AG09309 (cell line): ENCODE measurements at places on chromosomes 12 and 14.
A peak's percentile ranks its signal among the peaks of the same experiment; 100 is the strongest.

- no peak for DNase-seq
Observed at GRCh38 chr12:107564946-107565345, 120.7 kb upstream of the PWP1 start.

GRCh38 chr12:14185427-14186192 lies 179.9 kb upstream of the ATF7IP start:
- peak; percentile 11 for DNase-seq

GRCh38 chr12:25107920-25108319 lies 87.0 kb downstream of the DNAI7 start:
- DNase-seq: no peak

DNA sequence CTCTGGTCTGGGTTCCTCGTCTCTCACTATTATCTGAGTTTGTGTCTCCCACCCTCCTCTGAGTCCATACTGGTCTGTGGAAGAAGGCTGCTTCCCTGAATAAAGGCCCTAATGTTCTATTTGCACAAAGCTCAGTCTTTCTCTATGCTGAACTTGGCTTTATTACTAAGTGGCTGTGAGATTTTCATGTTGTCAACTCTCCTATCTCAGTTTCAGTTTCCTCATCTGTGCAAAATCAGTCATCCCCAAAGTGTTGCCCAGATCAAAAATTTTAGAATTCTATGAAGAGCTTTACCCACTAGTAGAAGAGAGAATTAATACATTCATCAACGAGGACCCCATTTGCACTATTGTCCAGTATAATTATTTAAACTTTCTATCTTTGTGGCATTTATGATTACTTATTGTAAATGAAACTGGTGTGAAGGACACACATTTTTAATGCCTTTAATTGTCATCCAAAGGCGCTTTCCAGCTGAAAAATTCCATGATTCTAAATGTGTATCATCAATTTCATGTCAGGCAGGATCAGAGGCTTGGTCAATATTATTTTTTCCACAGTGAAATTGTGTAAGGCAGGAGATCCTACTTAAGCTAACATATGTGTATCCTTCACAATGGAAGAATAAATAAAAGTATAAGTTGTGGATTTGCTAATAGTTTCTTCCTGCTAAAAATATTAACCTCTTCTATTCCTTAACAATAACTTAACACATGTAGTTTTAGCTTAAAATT lies 79.1 kb upstream of the EEA1 start:
- no peak for DNase-seq

- DNase-seq: peak; percentile 88
Observed at GRCh38 chr14:35378425-35379233, 25.9 kb downstream of the NFKBIA start.

- DNase-seq: peak; percentile 17
Observed at GRCh38 chr14:53432378-53432802, 279.3 kb upstream of the DDHD1 start.

DNA sequence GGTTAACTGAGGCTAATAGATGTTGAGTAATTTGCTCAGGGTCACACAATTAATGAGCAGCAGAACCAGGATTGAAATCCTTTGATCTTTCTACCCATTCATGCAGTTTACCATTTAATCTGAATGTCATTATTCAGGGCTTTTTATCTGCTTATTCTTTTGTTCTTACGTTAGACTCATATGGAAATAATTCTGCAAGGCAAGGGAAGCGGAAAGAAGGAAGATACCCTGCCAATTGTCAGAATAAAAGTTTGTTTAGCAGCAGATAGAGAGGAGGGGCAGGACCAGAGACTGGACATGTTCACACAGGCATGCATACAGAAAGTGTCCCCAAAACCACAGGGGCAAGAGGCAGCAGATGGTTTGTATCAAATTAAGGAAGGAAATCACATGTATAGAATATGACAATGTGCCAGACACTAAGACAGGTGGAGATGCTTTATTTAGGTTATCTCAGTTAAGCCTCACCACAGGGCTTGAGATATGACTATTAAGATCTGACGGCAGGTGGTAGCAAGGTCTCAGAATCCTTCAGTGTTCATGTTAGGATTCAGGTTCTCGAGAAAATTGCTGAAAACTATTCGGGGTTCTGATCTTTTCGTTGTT lies 29.8 kb downstream of the BRMS1L start:
- no peak for DNase-seq

- no peak for DNase-seq
Observed at GRCh38 chr14:57834961-57835360, 30.9 kb downstream of the SLC35F4 start.

DNA sequence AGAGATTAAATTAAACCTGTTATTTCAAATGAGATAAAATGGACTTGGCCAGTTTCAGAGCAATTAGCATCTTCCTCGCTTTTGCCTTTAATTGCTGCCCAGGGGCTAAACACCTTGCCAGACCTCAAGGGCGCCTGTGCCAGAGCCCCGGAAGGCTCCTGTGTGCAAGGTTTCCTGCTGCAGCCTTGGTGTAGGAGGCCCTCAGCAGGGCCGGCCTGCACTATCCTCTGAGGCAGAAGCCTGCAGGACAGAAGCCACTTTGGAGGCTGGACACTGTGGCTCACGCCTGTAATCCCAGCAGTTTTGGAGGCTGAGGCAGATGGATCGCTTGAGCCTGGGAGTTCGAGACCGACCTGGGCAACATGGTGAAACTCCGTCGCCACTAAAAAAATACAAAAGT lies 150.4 kb downstream of the CALM1 start:
- no peak for DNase-seq

- DNase-seq: no peak
Observed at GRCh38 chr12:48996794-48997718, 2.1 kb downstream of the DDN start.

DNA sequence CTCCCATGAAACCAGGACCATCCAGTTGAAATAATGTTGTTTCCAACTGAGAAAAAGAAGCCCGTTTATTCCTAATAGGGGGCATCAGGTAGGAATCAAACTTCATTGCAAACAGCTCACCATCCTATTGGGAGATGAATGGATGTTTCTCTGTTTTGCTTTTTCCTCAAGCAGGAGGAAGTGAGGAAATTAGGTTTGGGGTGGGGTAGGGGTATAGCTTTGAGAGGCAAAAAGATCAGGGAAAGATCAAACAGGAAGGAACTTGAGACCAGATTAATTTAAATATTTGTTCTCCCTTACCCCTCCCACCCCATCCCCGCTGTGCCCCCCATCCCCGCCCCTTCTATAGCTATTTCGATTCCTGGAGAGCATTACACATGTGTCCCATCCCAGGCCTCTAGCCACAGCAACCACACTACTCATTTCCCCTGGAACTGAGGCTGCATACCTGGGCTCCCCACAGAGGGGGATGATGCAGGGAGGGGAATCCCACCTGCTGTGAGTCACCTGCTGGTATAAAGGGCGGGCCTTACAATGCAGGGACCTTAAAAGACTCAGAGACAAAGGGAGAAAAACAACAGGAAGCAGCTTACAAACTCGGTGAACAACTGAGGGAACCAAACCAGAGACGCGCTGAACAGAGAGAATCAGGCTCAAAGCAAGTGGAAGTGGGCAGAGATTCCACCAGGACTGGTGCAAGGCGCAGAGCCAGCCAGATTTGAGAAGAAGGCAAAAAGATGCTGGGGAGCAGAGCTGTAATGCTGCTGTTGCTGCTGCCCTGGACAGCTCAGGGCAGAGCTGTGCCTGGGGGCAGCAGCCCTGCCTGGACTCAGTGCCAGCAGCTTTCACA lies at the start of gene IL23A:
Gene IL23A, plus strand, starts transcription at position 577 of the 850 bp plus-strand sequence. Its CDS starts 161 bp downstream, at position 738.
- DNase-seq: no peak

GRCh38 chr12:12952036-12952435 lies at the start of gene GPRC5D:
Gene GPRC5D (minus strand): TSS chr12:12952170. CDS start chr12:12950384, 1,786 bp downstream.
- no peak for DNase-seq

GRCh38 chr12:112439769-112440168 lies 21.0 kb downstream of the PTPN11 start:
- DNase-seq: no peak

DNA sequence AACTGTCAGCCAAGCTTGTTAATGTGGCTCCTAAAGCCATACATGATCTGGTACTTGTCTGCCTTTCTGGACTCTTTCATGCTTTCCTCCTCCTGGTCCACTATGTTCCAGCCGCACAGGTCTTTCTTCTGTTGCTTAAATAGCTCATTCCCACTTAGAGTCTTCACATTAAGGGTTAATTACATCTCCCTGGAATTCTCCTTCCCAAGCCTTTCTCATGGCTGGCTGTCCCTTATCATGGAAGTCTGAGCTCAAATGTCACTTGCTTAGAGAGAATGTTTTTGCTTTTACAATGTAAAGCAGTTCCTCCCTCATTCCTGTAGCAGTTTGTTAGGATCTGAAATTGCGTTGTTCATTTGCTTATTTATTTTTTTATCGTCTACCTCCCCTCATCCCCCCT lies 199.6 kb downstream of the TRHDE start:
- DNase-seq: no peak

DNA sequence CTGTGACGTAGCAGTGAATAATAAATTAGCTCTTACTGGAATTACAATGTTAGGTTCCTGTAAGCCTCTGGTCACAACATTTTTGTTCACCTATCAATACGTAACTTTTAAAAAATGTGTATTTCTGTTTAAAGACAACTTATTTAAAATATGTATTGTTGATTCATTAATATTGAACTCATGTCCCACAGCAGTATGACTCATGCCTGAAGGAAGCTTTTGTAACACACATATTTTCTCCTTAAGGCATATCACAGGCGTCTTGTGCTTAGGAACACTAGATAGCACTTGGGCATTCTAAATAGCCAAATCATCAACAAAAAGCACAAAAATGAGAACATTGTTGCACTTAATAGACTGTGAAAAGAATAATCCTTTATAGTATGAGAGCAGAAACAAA lies 92.5 kb downstream of the GPHN start:
- DNase-seq: no peak

DNA sequence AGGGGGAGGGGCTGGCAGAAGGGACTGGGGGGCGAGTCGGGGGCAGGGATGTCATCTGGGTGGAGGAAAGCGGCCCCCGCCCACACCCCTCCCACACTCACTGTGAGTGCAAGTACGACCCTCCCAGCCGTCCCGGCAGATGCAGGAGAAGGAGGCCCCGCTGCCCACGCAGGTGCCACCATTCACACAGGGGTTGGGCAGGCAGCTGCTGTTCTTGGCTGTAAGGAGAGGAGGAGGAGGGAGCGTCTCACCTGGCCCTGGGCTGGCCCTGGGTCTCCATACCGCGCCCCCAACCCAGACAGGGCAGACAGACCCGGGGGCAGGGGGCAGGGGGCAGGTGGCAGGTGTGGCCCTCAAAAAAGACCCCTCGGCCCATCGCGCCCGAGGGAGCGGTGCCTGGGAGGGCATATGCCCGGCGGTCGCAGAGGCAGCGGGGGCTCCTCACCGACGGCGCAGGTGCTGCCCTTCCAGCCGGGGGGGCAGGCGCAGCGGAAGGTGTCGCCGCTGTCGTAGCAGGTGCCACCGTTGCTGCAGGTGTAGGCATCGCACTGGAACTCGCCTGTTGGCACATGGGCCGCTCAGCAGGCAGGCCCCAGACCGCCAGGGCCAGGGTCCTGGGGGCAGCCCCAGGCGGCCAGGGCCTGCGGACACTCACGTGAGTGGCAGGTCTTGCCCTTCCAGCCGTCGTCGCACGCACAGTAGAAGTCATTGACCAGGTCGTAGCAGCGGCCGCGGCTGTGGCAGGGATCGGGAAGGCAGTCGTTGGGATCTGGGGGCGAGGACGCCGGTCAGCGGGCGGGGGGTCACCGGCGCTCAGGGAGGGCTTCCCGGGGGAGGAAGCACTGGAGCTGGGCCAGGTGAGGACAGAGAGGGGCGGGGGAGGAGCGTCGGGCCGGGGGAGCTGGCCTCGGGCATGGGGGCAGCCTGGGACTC lies 20.6 kb downstream of the JAG2 start:
- no peak for DNase-seq

- no peak for DNase-seq
Observed at GRCh38 chr14:21018781-21019180, 6.1 kb downstream of the NDRG2 start.

- DNase-seq: no peak
Observed at GRCh38 chr12:60689137-60689536, 1093.3 kb downstream of the SLC16A7 start.

GRCh38 chr14:66359500-66359899 lies 126.7 kb upstream of the CCDC196 start:
- DNase-seq: no peak

GRCh38 chr12:131129839-131130238 lies 176.1 kb downstream of the ADGRD1 start:
- no peak for DNase-seq

DNA sequence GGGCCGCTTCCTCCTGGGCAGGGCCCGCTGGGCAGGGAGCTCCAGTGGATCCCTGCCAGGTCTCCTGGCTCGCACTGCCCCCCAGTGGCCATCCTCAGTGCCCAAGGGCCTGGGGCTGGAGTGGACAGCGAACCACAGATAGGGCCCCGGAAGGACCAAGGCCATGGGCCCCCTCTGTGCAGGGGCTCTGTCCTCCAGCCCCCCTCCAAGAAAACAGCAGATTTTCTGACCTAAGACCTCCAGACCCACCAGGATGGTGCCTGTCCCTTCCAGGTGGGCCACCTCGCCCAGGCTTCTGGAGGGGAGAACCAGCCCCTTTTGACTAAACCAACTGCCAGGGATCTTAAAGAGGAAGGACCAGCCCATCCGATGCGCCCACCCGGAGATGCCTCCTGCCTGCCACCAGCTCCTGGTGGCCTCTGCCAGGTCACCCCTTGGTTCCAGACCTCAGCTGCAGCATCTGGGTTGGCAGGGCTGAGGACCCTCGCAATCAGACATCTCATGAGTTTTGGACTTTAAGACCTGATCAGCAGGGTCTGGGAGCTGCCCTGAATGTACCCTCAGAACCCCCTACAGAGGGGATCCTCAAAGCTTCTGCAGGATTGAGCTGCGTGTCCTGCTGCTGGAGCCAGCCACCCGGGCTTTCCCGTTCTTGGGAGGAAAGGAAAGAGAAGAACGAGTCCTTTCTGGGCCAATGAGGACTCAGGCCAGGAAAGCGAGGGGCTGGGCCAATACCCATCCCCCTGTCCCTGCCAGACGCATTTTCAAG lies 325.8 kb upstream of the DIO3 start:
- no peak for DNase-seq

- DNase-seq: no peak
Observed at GRCh38 chr12:77324763-77325468, 259.5 kb upstream of the E2F7 start.

- DNase-seq: no peak
Observed at GRCh38 chr14:101707863-101708620, 53.5 kb upstream of the PPP2R5C start.

- no peak for DNase-seq
Observed at GRCh38 chr14:60651796-60652673, 2.8 kb upstream of the SIX1 start.

- DNase-seq: no peak
Observed at GRCh38 chr12:87793131-87793530, 236.1 kb downstream of the C12orf50 start.

DNA sequence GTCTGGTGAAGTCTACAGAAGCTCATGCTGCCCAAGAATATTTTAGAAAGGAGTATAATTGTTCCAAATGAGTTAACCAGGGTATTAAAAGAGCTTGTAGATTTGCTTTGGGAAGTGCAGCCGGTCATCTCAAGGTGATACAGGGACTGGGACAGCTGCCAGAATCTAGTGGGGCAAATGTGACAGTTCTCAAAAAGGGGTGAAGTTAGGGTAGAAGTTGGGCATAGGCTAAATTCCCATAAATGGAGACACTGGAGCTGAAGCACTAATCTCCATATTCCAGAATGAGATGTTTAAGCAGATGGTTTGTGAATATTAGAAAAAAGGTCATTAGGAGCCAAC lies 94.7 kb downstream of the ANO6 start:
- no peak for DNase-seq

- no peak for DNase-seq
Observed at GRCh38 chr14:89955022-89955744, 544 bp upstream of the TDP1 start.
